ENCODE measurements at places on chromosomes 11 and 22.

DNA sequence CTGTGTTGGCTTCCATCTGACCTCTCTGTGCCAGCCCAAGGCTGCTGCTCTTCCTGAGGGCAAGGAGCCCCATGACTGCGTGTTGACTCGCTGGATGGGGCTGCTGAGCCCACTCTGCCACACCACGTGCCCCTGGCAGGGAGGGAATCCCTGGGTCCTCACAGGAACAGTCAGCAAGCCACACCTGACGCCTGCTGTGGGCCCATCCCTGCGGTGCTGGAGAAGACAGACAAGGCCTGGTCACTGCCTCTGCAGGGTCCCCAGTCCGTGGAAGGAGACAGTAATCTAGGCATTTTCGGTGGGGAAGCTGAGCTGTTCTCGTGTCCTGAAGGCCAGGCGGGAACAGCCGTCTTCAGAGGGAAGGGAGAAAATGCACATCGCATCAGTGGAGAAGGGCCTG lies 10.6 kb upstream of the PPP6R3 start:
- no peak for DNase-seq

GRCh38 chr11:113618360-113618759 lies 87.7 kb downstream of the TMPRSS5 start:
- DNase-seq, result no peak

GRCh38 chr22:21070690-21071615 lies 25.2 kb downstream of the LRRC74B start:
- DNase-seq, result no peak

GRCh38 chr22:31239771-31240370 lies 27.8 kb downstream of the LIMK2 start:
- no peak for DNase-seq

GRCh38 chr11:71451596-71452198 lies 1.3 kb upstream of the NADSYN1 start:
- peak; percentile 24 for DNase-seq

- no peak for DNase-seq
These were observed 14.5 kb upstream of the EXT2 start for GRCh38 chr11:44080951-44081350.

DNA sequence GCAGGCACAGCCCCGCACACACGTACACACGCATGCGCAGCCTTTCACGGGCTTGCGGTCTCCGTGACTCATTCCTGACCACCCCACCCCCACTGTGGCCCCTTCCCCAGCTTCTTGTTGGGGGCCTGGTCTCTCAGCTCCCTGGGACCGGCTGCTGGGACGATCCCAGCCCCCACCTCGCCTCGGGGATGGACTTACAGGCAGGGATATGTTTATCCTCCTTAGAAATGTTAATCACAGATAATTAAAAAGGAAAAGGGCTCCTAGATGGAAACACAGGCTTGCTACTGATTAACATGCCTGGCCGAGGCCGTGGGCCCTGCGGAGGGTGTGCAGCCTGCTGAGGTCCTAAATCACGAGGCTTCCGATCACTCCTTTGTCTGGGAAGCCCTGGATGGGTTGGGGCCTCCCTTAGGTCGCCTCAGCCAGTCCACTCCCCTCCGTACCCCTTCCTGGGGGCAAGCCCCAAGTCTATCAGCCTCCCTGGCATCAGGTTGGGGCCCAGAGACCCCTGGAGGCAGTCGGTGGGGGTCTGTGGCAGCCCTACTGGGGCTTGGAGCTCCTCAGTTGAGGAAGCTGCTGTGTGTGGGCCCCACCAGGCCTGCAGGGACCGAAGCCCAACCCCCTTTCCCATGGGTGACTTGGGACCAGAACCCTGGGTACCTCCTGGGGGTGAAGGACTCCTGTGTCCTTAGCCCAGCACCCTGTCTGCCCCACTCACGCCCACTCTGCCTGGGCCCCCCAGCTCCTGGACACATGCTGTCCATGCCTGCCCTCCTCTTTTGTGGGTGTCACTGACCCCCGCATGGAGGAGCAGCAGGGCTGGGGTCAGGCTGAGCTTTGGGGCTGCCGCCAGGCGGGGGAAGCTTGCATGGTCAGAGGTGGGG lies 20.6 kb downstream of the TSPAN4 start:
- no peak for DNase-seq

DNA sequence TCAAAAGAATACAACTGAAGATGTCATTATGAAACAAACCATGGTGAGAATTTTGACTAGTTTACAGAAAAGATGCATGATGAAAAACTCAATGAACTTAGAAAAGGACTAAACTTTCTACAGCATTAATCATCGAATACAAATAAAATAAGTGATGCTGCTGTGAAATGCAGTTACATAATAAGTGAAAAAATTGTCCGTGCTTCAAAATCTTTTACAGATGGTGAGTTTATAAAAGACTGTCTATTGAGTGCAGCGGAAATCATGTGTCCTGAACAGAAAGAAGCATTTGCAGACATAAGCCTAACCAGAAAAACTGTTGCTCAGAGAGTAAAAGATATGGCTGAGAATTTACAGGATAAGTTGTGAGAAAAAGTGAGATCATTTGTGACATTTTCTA lies 33.8 kb downstream of the NEAT1 start:
- DNase-seq, result no peak

GRCh38 chr22:43854121-43854785 lies 8.1 kb downstream of the SULT4A1 start:
- DNase-seq, result no peak

- no peak for DNase-seq
These were observed 43.7 kb upstream of the APOA1 start for GRCh38 chr11:116881143-116881542.

GRCh38 chr11:33997584-33998251 lies 53.8 kb upstream of the CAPRIN1 start:
- no peak for DNase-seq

- DNase-seq, result no peak
These were observed 191.3 kb downstream of the KIF18A start for GRCh38 chr11:27916541-27917100.

DNA sequence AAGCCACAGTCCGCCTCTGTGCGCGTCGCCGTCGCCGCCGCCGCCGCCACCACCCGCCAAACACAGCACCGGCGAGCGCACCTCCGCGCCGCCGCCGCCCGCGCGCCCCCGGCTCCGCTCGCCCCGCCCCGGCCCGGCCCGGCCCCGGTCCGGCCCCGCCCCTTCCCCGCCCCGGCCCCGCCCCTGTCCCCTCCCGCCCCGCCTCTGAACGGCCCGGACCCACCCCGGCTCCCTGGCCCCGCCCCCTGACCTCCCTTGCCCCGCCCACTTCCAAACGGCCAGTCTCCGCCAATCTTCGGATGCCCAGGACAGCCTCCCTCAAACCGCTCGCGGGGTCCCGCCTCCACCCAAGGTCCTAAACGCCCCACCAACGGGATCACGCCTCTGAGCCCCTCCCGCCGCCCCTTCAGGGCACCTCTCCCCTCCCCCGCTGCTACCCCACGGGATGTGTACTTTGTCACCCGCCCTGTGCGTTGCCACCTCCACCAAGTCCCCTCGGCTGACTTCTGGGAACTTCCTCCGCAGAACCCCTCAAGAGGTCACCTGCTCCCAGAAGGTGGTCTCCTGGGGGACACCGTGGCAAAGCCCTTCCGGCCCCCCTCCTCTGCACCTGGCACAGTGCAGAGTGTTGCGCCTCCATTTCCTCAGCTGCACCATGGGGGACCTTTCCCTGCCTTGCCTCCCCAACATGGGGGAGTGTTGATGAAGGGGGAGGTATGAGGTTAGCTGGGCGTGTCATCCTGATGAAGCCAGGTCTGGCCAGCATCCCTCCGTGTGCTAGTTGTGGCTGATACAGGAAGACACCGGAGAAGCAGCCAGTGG lies at the start of gene KIAA0930:
Gene KIAA0930 (minus strand): TSS at position 85 of the 822 bp plus-strand sequence. CDS start 191 bp downstream, outside the sequence.
- peak; percentile 56 for DNase-seq

GRCh38 chr22:45322873-45323525 lies 13.3 kb downstream of the FAM118A start:
- DNase-seq, result no peak

DNA sequence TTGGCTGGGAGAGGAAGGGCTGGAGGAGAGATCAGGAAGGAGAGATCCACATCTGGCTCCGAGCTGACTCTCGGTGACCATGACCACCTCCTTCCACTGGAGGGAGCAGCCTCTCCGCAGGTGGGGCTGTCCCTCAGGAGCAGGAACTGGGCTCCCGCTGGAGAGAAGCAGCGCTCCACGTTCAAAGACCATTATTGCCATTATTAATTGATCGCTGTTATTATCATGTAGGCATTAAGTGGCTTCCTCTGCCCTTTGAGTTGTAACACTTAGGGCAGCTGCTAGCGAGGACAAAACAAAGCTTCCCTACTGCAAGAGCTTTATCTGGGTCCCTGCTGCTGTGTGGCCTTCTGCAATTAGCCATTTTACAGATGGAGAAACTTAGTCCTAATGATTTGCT lies 251.9 kb downstream of the ST3GAL4 start:
- DNase-seq, result peak; percentile 72

GRCh38 chr11:34811858-34812257 lies 104.3 kb downstream of the APIP start:
- no peak for DNase-seq

DNA sequence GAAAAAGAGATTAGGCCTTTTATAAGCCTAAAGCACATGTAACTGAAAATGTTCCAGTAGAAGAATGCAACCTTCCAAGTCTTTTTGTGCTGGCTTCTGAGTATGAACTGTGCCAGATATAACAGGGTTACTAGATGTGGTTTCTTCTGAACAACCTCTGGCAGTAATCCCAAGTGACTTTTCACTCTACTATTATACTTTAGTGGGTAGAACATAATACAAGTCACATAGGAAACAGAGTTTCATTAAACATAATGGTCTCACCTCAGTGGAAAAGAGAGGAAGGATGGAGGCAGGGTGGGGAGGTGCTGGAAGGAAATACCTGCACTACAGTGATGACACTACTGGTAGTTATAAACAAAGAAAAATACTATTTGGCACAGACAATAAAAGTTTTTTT lies 81.3 kb downstream of the PHF21A start:
- no peak for DNase-seq

DNA sequence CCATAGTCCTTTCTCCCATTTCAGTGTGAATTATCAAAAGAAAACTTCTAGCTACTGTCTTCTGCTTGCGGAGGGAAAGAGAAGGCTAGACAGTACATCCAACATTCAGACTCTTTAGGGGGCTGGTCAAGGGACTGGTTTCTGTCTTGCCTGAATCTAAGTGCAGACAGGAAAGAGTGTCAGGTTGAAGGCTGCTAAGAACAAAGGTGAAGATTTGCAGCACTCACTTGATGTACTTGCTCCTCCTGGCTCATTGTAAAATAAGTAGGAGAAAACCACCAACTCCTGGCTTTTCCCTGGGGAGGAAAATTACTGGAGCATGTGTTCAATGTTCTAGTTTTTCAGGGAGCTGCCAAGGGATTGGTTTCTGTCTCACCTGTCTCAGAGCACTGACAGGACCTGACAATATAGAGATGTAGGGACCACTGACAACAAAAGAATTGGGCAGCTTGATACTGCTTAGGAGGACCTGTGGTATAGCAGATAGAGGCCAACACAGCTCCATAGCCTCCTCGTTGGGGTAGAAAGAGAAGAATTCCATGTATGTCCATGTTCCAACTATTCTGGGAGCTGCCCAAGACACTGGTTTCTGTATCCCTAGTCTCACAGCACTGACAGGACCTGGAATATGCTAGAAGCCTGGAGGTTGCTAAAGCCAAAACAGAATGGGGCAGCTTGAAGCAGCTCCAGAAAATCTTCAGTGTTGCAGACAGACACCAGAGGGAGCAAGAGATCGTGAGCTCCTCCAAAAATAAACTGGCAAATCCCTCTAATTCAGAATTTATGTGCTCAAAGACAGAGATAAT lies 39.7 kb upstream of the MMP12 start:
- DNase-seq, result no peak

GRCh38 chr11:83441171-83441570 lies 155.0 kb upstream of the CCDC90B start:
- no peak for DNase-seq

DNA sequence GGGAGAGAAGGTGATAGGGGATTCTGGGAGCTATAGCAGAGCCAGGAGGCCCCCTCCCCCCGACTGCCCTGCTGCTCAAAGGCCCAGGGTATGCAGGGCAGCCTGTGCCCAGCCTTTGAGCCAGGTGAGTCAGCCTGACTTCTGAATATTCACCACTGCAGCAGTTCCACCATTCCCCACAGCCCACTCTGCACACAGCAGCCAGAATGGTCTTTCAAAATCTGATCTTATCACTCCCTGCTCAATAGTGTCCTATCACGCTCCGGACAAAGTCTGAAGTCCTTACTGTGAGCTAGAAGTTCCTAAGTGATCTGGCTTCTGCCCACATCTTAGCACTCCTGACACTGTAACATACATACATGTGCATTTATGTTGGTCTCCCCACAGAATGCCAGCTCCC lies 111.7 kb downstream of the BUD13 start:
- no peak for DNase-seq

DNA sequence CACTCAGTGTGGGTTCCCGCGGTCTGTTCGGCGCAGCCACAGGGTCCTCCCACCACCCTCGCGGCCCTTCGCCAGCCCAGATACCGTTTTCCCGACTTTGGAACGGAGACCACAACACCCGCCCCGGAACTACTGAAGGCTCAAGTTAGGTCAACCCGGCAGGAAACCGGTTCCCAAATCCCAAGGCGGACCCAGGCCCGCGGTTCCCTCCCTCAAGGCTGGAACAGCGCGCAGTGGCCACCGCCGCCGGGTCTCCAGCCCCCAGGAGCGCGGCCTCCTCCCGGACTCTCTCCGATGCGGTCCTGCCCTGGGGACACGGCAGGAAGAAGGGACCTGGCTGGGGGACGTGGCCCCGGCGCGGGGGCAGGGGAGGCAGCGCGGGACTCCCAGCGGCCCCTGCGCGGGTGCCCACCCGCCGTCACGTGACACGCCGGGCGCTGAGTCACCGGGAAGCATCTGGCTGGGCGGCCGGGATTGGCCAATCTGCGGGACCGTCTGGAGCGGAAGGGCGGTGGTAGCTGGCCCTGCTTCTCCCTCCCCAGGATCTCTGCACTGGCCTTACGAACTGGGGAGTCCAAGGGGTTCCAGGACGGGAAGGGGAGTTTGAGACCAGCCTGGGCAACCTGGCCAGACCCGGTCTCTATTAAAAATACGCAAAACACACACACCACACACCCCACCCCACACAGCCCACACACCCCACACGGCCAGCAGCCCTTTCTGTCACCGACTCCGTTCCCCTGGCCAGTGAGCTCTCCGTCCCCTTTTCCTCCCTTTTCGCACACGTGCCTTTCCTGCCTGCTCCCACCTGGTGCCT lies 21.5 kb upstream of the MALAT1 start:
- peak; percentile 93 for DNase-seq

DNA sequence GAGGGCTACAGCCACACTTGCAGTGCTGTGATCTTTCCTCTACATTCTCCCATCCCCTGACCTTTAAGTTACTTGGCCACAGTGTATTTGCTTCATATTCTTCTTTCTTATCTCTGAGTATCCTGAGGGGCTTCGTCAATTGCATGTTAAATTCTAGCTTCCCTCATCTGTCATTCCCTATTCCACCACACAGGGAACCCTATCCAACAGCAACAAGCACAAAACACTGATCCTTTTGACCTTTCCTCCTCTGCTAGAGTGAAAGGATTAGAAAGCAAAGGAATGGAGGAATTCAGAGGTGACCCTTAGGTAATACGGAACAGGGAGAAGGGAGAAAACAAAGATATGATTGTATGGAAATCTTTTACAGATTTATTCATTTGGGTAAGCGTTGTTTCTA lies 1061.7 kb upstream of the TENM4 start:
- no peak for DNase-seq
